ENCODE measurements at places on chromosomes 6 and 20. TPM values are rescaled to one million over a fixed set of nuclear protein-coding genes. Genes with fewer than 3 reads are reported as not detected.

The SLC22A3 gene
- 7.4 TPM for total RNA-seq

The RAD21L1 gene
- total RNA-seq, result not detected

The SIRPA gene
- total RNA-seq, result 18.8 TPM

The KIAA0408 gene
- 1.4 TPM for total RNA-seq

The CLPSL1 gene
- total RNA-seq, result not detected

The WFDC12 gene
- not detected for total RNA-seq

The PACRG gene
- 0.12 TPM for total RNA-seq

The RFX6 gene
- not detected for total RNA-seq

The OR2H2 gene
- not detected for total RNA-seq

The THBD gene
- 10.4 TPM for total RNA-seq

The OXT gene
- not detected for total RNA-seq

The BHLHE23 gene
- total RNA-seq, result not detected

The FAM184A gene
- total RNA-seq, result not detected

The SIM1 gene
- under 0.01 TPM for total RNA-seq

The CST8 gene
- not detected for total RNA-seq

The DOK5 gene
- total RNA-seq, result 9.9 TPM

The ANGPT4 gene
- total RNA-seq, result under 0.01 TPM

The TAF4 gene
- total RNA-seq, result 2.8 TPM

The BTBD3 gene
- total RNA-seq, result 15.5 TPM

The ADAM33 gene
- 111 TPM for total RNA-seq

The SASH1 gene
- total RNA-seq, result 33.9 TPM

The CTCFL gene
- total RNA-seq, result 0.23 TPM

The FKBP1A gene
- total RNA-seq, result 124 TPM

The TTBK1 gene
- not detected for total RNA-seq

The PRDM13 gene
- not detected for total RNA-seq

The PHF20 gene
- total RNA-seq, result 20.3 TPM

The STAU1 gene
- 66.2 TPM for total RNA-seq
